ENCODE measurements at places on chromosomes 11 and 22.

- peak; percentile 82 for DNase-seq
Measured at GRCh38 chr11:69076129-69076791, 27.5 kb downstream of the TPCN2 start.

- peak; percentile 44 for DNase-seq
Measured at GRCh38 chr11:12235553-12235946, 125.2 kb downstream of the MICAL2 start.

GRCh38 chr11:119483881-119484371 lies 61.0 kb upstream of the THY1 start:
- DNase-seq: no peak

DNA sequence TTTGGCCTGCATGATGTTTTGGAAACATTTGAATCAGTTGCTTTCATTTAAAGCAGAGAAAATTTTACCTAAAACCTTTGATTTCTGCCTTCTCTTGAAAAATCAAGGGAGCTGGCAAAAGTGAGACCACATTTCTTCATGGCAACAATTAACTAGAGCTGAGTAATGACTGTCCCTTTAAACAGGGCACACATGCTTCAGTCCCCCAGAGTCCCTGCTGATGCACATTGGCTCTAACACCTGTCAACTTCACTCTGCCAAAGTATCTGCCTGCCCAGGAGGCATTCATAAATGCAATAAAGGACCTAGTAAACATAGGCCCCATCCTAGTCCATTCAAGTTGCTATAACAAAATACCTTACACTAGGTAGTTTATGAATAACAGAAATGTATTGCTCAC lies 87.1 kb upstream of the LDLRAD3 start:
- DNase-seq: no peak

GRCh38 chr11:129417458-129417857 lies 41.8 kb downstream of the BARX2 start:
- no peak for DNase-seq

- peak; percentile 19 for DNase-seq
Measured at GRCh38 chr11:114478768-114479167, 39.5 kb downstream of the REXO2 start.

- no peak for DNase-seq
Measured at GRCh38 chr11:130386056-130386455, 42.4 kb downstream of the ADAMTS8 start.

DNA sequence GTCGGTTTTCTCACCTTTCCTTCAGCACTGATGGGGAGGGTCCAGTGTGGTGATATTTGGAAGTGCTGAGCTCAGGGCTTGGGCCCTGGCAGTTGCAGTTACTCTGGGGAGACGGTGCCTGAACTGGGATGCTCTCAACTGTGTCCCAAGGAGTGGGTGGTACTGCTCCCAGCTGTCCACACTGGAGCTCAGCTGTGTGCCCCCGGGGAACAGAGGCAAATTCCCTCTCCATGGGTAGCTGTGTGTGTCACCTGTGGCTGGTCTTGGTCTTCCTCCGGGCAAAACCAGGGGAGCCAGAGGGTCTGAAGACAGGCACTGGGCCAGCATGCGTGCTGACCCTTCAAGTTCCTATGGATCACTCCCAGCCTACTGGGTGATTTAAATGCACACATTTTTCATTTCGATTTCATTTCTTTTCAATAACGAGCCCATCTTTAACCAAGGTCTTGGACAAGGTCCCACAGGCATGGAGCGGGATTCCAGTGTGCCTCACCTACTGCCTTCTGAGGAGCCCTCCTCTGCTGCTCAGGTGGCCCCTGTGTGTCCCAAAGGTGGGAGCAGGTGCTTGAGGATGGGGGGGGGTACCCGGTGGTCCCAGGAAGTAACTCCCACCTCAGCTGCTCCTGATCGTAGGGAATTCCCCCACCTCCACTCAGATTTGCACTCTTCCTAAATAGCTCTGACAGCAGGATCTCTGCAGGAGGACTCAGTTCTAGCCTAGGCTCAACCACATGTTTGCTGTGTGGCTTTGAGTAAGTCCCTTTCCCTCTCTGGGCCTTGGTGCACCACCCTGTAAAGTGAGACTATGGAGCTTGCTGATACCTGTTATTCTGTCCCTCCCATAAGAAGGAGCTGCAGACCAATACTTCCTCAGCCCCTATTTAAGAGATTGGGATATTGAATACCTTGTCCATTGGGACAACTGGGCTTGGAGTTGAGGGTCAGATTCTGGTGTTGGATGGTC lies 16.8 kb downstream of the PRDM11 start:
- DNase-seq: no peak

DNA sequence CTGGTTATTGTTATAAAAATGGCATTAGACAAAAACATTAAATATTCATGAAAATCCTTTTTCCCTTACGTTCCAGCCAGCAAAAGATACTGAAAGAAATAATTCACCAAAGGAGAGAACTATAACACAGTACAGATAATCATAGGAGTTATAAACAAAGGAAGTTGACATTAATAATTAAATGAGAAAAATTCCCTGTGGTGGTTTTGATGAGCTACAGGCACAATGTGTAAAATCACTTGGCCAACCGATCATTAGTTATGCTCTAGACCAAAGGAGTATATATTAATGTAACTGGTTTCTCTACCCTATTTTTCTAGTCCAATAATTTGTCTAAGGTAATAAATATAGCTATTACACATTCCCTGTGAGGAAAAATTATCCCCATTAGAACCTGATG lies 534.7 kb downstream of the CNTN5 start:
- DNase-seq: no peak

DNA sequence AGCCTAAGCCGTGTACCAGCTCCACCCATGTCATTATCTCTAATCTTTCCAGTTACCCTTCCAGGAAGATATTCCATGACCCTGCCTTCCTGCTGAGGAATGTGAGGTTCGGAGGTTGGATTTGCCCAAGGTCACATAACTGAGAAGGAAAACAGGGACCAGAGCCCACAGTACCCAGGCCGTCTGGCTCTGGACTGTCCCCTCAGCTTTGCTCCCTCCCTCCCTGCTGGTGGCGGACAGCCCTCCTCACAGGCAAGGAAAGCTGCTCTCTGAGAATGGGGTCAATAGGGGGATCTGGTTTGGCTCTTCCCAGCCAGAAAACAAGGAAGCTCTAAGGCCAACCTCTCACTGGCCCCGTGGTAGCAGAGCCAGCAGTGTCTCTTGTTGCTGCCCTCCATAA lies 63.3 kb downstream of the SYN3 start:
- no peak for DNase-seq

DNA sequence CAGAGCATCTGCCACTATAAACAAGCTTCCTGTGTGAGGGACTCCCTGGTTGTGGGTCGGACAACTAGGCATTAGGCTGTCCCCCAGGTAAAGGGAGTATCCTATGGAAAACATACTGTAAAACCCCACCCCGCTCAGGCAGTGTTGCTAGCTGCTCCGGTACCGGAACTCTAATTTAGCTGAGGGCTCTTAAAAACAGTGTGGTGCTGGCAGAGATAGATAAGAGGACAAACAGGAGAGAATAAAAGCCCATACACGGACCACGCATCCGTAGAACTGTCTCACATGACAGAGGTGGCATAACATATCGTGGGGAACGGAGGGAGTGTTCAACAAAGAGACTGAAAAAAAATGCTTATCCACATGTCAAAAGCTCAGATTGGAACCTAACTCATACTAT lies 3.4 kb upstream of the MOGAT2 start:
- no peak for DNase-seq

- DNase-seq: no peak
Measured at GRCh38 chr11:724049-724777, 18.2 kb downstream of the EPS8L2 start.
